ENCODE measurements at places on chromosomes 16 and 17. TPM values are rescaled to one million over a fixed set of nuclear protein-coding genes. Genes with fewer than 3 reads are reported as not detected.

The MGAT5B gene
- 2.4 TPM for total RNA-seq

The FOXO3B gene
- total RNA-seq: 5.8 TPM

The PIPOX gene
- 3.5 TPM for total RNA-seq

The KRT222 gene
- total RNA-seq: not detected

The NPTX1 gene
- not detected for total RNA-seq

The IL4R gene
- total RNA-seq: 143 TPM

The LRRC46 gene
- 0.23 TPM for total RNA-seq

The SLFN14 gene
- total RNA-seq: not detected

The C17orf75 gene
- 20.2 TPM for total RNA-seq
